ENCODE measurements at places on chromosomes 2 and 18.

- DNase-seq: no peak
Measured at GRCh38 chr2:223696719-223697118, 94.6 kb upstream of the SCG2 start.

DNA sequence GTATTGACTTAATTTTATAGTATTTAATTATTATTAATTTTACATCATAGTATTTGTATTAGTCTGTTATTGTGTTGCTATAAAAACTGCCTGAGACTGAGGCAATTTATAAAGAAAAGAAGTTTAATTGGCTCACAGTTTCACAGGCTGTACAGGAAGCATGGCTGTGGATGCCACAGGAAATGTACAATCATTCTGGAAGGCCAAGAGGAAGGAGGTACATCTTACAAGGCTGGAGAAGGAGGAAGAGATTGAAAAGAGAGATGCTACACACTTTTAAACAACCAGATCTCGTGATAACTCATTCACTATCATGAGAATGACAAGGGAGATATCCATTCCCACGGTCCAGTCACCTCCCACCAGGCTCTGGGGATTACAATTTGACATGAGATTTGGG, 2019.4 kb upstream of the PIK3C3 start:
- no peak for DNase-seq

GRCh38 chr2:45585267-45585861, 25.7 kb downstream of the SRBD1 start:
- no peak for DNase-seq

- DNase-seq: no peak
Measured at GRCh38 chr2:32384529-32384928, 27.7 kb downstream of the BIRC6 start.

GRCh38 chr18:12377556-12378197, 650 bp upstream of the AFG3L2 start:
- no peak for DNase-seq

- no peak for DNase-seq
Measured at GRCh38 chr2:36569267-36569856, 28.6 kb downstream of the FEZ2 start.

DNA sequence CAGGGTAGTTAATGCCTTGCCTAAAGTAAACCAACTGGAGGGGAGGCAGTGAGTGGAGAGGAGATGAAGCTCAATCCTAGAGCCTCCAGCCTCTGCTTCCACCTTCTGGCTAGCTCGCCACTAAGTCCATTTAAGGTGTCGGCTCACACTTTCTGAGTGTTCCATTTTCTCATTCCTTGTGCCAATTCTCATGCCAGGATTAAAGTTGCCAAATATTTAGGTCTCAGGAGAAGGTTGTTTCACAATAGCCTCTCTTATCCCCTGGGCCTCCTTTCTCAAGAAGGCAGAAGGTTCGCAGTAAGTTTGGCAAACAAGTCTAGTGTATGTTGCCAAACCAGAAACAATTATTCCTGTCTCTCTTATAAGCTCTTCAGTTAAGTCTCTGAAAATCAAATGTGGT, 57.2 kb downstream of the TACR1 start:
- no peak for DNase-seq

- no peak for DNase-seq
Measured at GRCh38 chr18:69948919-69949537, 1.4 kb upstream of the CD226 start.

GRCh38 chr18:27656167-27656778, 471.2 kb upstream of the CHST9 start:
- no peak for DNase-seq

- no peak for DNase-seq
Measured at GRCh38 chr2:212052412-212053159, 486.0 kb downstream of the ERBB4 start.

- DNase-seq: no peak
Measured at GRCh38 chr2:72694715-72695496, 130.9 kb downstream of the EXOC6B start.

DNA sequence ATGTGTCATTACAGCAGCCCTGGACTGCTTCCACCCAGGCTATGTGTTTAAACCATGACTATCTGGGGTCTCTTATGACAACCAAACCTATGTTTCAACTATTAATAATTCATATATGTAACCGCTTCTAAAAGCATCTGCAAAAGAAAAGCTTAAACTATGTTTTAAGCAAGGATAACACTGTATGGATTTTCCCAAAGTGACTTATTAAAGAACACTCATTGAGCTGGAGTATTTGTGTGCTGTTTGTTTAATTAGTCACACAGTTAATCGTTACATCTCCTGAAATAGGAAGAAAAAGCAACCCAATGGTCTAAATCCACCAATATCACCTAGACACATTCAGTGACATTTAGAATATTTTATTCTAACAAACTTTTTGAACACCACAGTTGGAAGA, 51.3 kb downstream of the TMEM163 start:
- no peak for DNase-seq

GRCh38 chr2:85595301-85596025, at the start of gene RNF181:
Gene RNF181 (plus strand): TSS chr2:85595745. CDS start chr2:85595764, 19 bp downstream.
- DNase-seq: peak; percentile 89

DNA sequence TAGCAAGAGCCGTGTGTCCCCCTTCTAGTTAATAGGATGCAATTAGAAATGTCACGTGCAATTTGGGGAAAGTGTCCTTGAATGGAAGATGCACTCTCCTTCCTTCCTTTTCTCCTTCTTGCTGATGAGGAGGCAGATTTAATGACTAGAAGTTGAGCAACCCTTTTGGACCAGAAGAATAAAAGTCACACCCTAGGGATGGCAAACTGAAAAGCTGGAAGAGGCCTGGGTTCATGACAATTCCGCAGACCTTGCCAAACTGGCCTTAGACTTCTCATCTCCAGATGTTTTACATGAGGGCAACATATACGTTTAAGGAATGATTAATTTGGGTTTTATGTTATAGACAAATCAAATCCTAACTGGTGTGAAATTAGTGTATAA, 38.6 kb upstream of the NCOA1 start:
- no peak for DNase-seq

DNA sequence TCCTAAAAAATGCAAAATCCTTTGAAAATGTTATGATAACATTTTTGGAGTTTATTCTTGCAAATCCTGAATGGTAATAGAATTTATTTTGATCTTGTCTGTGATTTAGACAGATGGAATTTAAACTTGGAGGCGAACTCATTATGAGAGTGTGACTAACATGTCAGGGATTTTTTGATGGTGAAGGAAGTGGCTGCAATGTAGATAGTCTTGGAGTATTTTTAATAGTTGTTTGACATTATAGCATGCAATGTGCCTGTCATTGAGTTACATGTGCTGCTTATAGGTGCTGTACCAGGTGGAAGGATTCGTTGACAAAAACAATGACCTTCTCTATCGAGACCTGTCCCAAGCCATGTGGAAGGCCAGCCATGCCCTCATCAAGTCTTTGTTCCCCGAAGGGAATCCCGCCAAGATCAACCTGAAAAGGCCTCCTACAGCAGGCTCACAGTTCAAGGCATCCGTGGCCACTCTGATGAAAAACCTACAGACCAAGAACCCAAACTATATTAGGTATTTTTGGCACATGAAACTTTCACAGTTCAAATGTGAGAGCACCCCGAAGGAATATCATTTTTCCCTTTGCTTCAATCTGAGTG, 141.8 kb downstream of the MYO1B start:
- no peak for DNase-seq

DNA sequence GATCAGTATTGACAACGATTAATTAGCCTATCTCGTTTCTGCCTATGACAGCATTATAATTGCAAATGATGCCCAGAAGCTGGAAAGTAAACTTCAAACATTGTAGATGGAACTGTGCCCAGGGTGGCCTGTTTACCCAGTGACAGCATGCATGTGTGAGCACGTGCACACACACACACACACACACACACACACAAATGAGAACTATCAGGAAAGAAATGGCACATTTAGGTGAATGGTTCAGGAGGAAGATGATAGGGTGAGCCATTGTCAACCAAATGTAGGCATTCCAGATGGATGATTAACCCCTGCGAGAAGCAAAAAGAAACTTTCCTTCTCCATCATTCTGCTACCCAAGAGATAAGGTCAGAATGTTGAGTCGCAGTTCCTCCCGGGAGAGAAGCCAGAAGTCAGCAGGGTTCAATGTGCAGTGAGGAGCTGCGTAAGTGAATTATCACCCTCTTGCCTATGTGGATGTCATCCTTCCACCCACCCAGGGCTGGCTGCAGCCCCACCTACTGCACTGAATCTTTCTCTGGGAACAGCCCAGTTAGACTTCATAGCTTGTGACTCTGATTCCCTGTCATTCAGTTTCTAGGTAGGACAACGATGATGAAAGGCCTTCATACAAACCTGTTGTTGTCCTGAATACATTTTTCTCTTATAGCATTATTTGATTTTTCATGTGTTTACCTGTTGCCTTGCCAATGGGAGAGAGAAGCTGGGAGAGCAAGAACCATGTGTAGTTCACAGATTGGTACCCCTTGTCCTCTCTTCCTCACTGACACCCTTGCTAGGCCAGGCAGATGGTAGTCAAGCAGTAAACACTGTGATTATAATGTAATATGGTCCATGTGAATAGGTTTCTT, 3.5 kb upstream of the APOB start:
- DNase-seq: no peak
